Ovary (tissue), 10 donors: ENCODE measurements at places on chromosomes 12 and 14.

GRCh38 chr12:76026643-76027063 lies 4.9 kb downstream of the PHLDA1 start:
- H3K27me3 ChIP-seq, result no peaks in the 10 kb centered on the region
- no peaks in the 10 kb centered on the region for H3K36me3 ChIP-seq
- no peak overlapping the region for H3K4me3 ChIP-seq
- H3K4me1 ChIP-seq, result no peaks in the 10 kb centered on the region
- no peak overlapping the region for H3K27ac ChIP-seq
- DNase-seq, result no peak

- H3K4me1 ChIP-seq, result no peaks in the 10 kb centered on the region
- DNase-seq, result no peak
- H3K27me3 ChIP-seq, result no peaks in the 10 kb centered on the region
- H3K36me3 ChIP-seq, result no peaks in the 10 kb centered on the region
- H3K27ac ChIP-seq, result no peak overlapping the region
Observed at GRCh38 chr12:26287671-26288381, 92.5 kb downstream of the SSPN start.

- no peak overlapping the region for H3K4me3 ChIP-seq
- H3K27ac ChIP-seq, result no peak overlapping the region
- DNase-seq, result no peak
- H3K36me3 ChIP-seq, result no peaks in the 10 kb centered on the region
- peaks cover 5% of the 10 kb centered on the region for H3K4me1 ChIP-seq
- H3K27me3 ChIP-seq, result no peaks in the 10 kb centered on the region
Observed at GRCh38 chr14:81434230-81434629, 34.1 kb upstream of the STON2 start.

- no peak for DNase-seq
- no peak overlapping the region for H3K27ac ChIP-seq
- H3K27me3 ChIP-seq, result no peaks in the 10 kb centered on the region
Observed at GRCh38 chr12:544941-545635, 85.3 kb downstream of the B4GALNT3 start.

DNA sequence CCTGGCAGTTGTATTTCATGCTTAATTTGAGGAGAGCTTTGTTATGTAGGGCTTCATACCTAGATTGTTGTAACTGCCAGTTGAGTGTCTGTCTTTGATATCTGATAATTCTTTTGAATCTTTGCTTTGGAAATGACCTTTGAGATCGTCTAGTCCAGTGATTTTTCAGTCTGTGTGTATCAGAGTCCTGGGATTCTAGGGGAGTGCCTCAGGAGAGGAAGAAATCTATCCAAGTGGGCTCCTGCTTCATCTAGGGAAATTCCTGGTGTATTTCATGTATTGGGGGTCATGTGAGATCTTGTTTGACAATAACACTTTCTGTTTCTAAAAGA lies 98.6 kb downstream of the FIGNL2 start:
- H3K27me3 ChIP-seq, result no peaks in the 10 kb centered on the region
- H3K4me1 ChIP-seq, result no peaks in the 10 kb centered on the region
- DNase-seq, result no peak
- H3K36me3 ChIP-seq, result no peaks in the 10 kb centered on the region

GRCh38 chr14:51070726-51071125 lies 24.2 kb downstream of the TRIM9 start:
- H3K4me1 ChIP-seq, result peaks cover 2% of the 10 kb centered on the region
- no peak overlapping the region for H3K4me3 ChIP-seq
- H3K27ac ChIP-seq, result no peak overlapping the region
- no peak for DNase-seq

GRCh38 chr14:98582276-98582675 lies 689.7 kb downstream of the BCL11B start:
- no peaks in the 10 kb centered on the region for H3K27me3 ChIP-seq
- no peaks in the 10 kb centered on the region for H3K4me1 ChIP-seq
- no peak overlapping the region for H3K4me3 ChIP-seq
- no peak overlapping the region for H3K27ac ChIP-seq
- DNase-seq, result no peak
